Activated naive CD4-positive, alpha-beta T cell (primary cell): ENCODE measurements at places on chromosomes 5 and 9.

DNA sequence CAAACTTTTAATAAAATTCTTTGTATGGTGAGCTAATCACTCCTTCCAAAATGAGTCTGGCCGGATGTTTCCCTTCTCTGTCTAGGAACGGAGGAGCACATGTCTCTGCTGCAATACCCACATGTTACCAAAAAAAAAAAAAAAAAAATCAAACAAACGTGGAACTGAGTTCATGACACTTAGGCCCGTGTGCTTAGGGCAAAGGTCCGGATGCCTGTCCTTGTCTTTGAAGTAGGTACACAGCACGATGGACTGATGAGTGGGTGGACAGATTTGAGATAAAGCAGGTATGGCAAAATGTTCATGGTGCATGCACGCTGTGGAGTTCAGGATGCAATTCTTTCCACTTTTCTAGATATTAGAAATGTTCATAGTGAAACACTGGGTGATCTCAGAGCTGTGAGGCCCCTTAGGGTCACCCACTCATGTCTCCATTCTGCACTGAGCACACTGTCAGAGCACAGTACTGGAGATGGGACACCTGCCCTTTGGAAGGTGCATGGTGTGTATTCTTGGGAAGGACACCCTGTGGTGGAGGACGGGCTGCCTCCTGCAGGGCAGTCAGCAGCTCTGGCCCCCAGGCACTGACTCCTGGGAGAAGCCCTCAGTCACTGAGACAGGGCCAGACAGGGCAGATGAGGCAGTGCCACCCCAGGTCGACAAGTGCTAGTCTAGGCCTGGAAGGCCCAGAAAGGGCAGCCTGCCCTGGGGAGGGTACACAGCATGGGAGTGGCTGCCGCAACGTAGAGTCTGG is 43.6 kb downstream of the GADD45G start:
- no peak for DNase-seq

DNA sequence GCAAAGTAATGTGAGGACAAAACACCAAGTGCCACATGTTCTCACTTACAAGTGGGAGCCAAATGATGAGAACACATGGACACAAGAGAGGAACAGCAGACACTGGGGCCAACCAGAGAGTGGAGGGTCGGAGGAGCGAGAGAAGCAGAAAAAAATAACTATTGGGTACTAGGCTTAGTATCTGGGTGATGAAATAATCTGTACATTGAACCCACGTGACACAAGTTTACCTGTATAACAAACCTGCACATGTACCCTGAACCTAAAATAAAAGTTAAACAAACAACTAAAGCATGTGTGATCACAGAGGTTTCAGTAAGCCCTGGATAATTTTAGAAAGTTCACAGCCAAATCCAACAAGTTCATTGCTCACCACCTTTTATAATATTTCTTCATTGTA is 160.1 kb downstream of the TENT4A start:
- no peak for DNase-seq

- no peak for DNase-seq
Measured at GRCh38 chr5:31999470-31999869, 174.6 kb downstream of the GOLPH3 start.

DNA sequence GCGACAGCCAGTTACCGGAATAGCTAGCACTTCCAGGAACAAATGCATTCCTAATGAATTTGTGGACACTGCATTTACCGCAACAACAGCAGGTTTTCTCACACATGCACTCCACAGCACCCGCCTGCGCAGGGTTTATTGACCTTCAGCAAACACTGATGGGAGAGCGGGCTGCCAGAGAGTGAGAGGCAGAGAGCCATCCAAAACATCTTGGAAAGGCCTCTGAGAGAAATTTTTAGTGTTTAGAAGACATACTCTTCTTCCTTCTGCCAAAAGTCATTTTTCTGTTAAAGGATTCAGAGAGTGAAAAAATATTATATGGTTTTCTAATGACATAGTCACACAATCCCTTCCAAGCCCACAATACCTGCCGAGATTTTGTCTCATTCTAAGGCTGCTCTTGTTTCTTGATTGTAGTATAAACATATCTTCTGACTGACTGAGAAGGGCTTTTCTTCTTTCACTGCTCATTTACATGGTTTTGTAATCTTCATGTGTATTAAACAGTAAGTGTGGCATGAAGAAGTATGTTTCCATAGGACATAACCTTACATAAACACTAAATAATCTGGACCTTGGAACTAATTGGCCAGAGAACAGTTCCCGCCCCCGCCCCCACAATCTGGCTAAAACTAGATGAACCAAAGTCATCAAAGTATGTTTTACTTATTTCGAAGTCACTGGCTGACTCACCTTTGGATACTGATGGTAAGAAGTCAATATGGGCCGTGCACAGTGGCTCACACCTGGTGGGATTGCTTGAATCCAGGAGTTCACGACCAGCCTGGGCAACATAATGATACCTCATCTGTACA is 432.5 kb upstream of the MEF2C start:
- DNase-seq: no peak

- no peak for DNase-seq
Measured at GRCh38 chr5:73030531-73030930, 74.7 kb downstream of the FCHO2 start.

DNA sequence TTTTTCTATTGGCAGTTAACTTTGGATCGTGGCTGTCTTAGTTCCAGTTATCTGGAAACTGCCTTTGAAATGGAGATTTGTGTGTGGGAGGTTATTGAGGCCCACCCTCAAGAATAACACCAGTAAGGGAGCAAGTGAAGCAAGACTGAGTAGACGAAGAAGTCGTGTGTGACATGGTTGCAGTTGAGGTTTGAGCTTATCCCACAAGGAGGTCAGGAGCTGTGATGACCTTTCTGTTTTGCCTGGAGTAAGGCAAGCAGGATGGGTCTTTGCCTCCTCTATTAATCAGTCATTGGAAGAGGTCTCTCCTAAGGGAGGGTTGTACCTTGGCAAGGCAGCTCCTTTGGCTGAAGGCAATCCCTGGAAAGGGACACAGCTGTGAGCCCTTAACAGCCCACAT is 49.6 kb upstream of the CTXN3 start:
- no peak for DNase-seq

DNA sequence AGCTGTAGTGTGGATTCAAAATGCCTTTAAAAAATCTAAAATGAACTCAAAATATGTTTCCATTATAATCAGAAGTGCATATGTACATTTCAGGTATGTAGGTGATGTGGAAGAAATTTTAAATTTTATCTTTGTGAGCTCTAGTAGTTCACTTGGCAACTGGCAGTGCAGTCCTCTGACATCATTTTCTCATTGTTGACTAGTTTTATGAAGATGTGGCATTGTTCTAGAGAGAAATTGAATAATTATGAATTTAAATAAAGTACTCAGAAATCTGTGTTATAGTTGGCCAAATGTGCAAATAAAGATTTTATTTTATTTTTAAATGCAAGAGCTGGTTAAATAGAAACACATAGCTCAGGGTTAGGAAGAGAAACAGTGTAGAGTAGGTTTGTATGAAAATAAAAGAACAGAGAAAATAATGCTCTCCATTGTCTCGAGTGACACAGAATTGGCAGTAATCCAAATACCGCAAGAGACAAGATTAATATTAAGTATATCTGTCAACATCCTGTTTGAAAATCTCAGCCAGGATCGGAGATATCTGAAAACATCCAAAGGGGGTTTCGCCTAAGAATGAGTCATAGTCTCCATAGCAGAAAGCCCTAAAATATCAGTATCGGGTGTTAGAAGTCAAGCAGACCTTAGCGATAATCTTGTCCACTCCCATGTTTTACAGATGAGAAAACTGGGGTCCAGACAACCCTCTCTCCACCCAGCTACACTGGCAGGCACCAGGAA is 189.4 kb downstream of the CCDC192 start:
- DNase-seq: no peak
